ENCODE measurements at places on chromosomes 16 and 17.

GRCh38 chr17:80986816-80987475 is 4.7 kb upstream of the CHMP6 start:
- no peak for DNase-seq

GRCh38 chr16:64882078-64882784 is 239.6 kb downstream of the CDH11 start:
- no peak for DNase-seq

DNA sequence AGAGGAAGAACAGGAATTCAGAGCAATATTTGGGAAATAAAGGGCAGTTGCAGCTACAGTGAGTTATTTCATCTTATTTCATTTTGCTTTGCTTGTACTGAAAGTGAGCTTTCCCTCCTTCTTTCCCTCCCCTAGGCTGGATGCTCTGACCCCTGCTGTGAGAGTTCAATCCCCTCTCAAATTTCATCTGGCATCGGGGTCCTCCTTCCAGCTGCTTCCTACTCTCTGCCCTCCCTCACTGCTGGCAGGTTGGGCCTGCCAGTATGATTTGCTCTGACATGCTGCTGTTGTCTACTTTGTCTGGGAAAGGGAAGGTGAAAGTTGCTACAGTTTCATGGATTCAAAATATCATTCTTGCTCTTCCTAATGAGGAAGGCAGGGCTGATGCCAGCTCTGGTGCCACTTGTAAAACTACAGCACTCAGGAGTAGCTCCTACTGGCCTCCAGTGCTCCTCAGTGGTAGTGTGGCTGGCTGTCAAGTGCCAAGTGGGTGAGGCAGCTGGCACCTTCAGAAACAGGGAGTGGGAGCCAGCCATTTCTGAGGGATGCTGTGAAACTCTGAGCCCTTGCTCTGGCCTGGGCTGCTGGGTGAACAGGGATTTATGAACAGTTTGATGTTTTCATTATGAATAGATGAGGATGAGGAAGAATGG is 408.6 kb downstream of the HAPSTR1 start:
- DNase-seq: no peak

DNA sequence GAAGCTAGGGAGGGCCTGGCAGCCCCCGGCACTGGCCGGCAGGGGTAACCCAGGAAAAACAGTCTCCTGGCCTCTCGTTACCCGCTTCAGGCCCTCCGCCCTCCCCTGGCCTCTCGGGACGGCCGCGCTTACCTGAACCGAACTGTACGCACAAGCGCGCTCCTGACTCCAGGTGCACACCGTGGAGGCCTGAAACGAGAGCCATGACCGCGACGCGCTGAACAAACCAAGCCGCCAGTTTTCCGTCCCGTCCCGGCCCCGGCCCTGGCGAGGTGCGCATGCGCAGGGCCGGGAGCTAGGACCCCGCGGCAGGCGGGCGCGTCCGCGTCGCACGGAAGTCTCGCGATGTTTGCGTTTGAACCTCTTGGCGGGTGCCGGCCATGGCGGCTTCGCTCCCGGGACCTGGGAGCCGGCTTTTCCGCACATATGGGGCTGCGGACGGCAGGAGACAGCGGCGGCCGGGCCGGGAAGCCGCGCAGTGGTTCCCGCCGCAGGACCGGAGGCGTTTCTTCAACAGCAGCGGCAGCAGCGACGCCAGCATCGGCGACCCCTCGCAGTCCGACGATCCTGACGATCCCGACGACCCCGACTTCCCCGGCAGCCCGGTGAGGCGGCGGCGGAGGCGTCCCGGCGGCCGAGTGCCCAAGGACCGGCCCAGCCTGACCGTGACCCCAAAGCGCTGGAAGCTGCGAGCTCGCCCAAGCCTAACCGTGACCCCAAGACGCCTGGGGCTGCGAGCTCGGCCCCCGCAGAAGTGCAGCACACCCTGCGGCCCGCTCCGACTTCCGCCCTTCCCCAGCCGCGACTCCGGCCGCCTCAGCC is at the start of gene HASPIN:
TSS of gene HASPIN (plus strand) at position 348 of the 822 bp plus-strand sequence. CDS start at position 381, 33 bp downstream.
- DNase-seq: peak; percentile 86

DNA sequence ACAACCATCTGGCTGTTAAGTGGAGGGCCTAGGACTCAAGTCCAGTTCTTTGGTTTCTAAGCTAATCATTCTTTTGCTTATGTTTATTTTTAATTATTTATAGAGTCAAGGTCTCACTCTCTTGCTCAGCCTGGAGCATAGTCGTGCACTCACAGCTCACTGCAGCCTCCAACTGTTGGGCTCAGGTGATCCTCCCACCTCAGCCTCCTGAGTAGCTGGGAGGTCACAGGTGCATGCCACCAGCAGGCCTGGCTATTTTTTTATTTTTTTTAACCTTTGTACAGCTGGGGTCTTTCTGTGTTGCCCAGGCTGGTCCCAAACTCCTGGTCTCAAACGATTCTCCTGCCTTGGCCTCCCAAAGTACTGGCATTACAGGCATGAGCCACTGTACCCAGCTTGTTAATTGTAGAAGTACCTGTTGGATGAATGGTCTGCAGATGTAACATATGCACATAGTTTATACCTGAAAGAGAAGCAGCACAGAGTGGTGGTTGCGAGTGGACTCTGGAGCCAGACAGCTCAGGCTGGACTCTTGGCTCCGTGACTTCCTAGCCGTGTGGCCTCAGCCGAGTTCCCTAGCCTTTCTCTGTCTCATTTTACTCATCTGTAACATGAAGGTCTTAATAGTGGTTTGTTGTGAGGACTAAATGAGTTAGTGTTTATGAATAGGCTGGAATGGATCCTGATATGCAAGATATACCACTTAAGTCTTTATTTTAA is 337.5 kb downstream of the SNX29 start:
- DNase-seq: no peak

GRCh38 chr17:885971-886571 is 93.5 kb downstream of the NXN start:
- no peak for DNase-seq

DNA sequence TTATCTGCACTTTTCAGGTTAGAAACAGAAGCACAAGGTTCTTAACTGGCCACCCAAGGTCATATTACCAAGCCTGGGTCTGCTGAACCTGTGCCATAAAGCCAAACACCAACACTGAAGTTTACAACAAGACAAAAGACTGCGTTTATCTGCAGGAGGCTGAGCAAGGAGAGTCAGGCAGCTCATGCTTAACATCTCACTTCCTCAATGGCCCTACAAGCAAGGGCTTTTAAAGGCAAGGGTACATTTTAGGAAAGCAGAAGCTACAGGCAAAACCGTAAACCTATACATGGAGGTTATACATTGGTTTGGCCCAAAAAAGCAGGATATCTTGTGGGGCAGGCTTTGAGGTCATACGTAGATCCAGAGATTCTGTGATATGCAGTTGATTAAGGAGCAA is 91.2 kb downstream of the GNAO1 start:
- no peak for DNase-seq

DNA sequence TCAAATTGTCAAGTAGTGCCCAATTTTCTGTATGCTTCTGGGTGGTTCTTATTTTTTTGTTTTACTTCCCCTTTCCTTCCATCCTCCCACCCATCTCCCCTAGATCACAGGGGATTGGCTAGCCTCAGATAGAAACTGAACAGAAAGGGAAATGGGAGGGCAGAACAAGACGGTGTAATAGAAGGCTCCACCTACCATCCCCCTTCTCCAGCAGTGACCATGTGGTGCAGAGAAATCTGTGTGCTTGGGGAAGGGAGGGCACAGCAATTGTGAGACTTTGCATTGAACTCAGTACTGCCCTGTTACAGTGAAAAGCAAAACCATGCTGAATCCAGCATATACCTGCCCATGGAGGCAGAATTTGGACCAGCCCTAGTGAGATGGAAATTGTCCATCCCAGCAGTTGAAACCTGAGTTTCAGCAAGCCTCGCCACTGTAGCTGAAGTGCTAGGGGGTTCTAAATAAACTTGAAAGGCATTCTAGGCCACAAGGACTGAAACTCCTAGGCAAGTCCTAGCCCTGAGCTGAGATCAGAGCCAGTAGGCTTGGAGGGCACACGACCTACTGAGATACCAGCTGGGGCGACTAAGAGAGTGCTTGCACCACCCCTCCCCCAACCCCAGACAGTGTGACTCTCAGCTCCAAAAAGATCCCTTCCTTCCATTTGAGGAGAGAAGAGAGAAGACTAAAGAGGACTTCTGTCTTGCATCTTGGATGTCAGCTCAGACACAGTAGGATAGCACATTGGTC is 5.2 kb downstream of the SLFN11 start:
- DNase-seq: no peak

DNA sequence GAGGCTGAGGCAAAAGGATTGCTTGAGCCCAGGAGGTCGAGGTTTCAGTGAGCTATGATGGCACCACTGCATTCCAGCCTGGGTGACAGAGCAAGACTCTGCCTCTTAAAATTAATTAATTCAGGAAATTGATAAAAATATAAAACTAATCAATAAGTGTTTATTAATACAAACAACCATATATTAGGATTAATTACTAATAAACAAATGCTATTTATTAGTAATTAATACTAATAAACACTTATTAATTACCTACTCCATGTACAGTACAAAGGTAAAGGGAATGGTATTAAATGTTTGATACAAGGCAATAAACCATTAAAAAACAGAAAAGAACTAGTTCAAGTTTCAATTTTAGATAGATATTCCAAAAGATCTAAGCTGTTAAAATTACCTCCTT is 119.2 kb upstream of the C17orf78 start:
- no peak for DNase-seq

GRCh38 chr17:49136335-49136734 is 3.8 kb downstream of the B4GALNT2 start:
- no peak for DNase-seq
